ENCODE measurements at places on chromosomes 3 and 15. TPM values are rescaled to one million over a fixed set of nuclear protein-coding genes. Genes with fewer than 3 reads are reported as not detected.

PGBD4 gene
- polyA plus RNA-seq: 0.56 TPM

CDHR4 gene
- 0.57 TPM for polyA plus RNA-seq

DNASE1L3 gene
- polyA plus RNA-seq: 1.8 TPM

B3GNT5 gene
- polyA plus RNA-seq: 16.2 TPM

ITIH1 gene
- 160 TPM for polyA plus RNA-seq

GOLGA6D gene
- not detected for polyA plus RNA-seq

PCBP4 gene
- polyA plus RNA-seq: 53.7 TPM

ECE2 gene
- not detected for polyA plus RNA-seq

DUOXA2 gene
- polyA plus RNA-seq: 40.1 TPM

CD80 gene
- polyA plus RNA-seq: not detected

GOLGA6L10 gene
- 0.65 TPM for polyA plus RNA-seq

IGSF10 gene
- 0.75 TPM for polyA plus RNA-seq

DNA sequence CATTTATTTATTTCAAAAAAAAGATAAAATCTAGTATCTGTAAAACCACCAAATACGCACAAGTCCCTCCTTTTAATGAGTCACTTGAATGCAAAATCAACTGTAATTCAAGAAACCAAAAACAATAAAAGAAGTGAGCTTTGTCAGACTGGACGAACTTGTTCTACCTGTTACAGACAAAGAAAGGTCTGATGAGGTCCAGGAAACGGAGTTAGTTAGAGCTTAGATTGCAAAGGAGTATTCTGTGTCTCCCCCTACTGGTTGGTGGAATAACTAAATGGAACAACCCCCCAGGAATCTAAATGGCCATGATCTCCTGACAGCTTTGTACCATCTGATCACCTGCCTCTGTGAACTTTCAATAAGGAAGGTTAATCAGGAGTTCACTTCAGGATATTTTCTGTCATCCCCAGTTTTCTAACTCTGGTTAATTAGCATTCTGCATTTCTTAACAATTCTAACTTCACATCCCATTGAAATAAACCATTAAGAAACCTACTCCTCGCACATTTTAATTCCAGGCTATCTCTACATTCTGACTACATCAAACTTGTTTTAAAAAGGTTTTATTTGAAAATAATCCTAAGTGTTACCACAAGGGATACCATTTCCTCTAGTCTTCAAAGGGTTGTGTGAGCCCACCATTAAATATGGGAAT, 333.0 kb upstream of the SATB1 start:
- DNase-seq: peak; percentile 85

GRCh38 chr15:101266034-101266433, 11.3 kb downstream of the SELENOS start:
- DNase-seq: no peak

DNA sequence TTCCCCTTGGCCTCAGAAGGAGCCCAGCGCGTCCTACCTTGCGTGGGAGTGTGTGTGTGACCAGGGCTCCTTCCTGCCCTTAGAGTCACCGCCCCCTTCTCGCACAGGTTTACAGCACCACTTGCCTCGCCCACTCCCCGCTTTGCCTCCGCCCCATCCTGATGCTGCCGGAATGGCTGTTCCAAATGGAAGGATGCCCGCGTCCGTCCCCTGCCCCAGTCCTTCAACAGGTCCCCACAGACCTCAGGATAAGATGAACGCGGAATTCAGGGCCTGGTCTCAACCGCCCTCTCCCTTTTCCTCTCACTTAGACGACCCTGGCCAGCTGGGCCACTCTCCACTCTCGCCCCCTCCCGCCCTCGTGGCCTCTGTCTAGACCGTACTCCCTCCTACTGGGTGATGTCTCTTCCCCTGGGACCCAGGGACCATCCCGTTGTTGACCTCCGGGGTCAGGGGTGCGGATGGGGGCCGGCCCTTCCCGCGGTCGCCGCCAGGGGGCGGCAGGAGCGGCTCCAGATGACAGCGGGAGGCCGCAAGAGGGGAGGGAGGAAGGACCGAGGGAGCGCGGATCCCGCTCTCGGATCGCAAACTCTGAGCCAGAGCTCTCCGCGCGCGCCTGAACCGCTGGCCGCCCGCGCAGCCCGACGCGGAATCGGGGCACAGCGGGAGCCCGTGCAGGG, at the start of gene THSD4:
Gene THSD4 (plus strand): TSS at position 585 of the 680 bp plus-strand sequence.
- DNase-seq: peak; percentile 84

DNA sequence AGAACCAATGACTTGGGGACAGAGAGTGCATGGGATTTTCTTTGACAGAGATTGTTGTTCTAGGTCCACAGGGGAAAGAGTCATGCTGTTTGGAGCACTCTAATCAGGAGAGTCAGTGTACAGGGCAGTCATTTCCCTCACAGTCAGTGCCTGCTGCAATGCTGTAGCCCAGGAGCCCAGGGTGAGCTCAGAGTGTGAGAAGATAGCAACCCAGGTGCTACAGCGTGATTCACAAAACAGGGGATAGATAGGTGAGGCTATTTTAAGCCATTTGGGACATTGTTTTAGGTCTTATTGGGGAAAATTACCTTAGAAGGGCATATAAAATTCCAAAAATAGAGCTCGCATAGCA, 37.3 kb downstream of the LNP1 start:
- DNase-seq: no peak

DNA sequence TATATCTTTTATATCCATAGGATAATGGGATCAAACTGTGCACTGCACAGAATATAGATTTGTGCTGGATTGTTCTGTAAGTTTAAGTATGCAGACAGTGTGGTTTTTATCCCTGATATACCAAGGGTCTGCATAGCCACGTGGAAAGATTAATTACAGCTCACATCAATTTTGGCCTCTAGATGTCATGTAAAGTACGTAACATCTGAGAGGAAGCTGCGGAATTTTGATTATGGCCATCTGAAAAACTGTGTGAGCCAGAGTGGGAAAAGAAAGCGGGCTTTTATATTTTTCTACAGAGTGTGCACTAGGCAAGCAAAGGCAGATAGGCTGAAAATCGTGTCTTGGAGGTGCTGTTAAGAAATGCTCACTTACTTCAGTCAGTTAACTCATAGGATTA, 562.7 kb downstream of the GBE1 start:
- DNase-seq: no peak

GRCh38 chr3:172848910-172849309, 98.4 kb downstream of the ECT2 start:
- DNase-seq: no peak

DNA sequence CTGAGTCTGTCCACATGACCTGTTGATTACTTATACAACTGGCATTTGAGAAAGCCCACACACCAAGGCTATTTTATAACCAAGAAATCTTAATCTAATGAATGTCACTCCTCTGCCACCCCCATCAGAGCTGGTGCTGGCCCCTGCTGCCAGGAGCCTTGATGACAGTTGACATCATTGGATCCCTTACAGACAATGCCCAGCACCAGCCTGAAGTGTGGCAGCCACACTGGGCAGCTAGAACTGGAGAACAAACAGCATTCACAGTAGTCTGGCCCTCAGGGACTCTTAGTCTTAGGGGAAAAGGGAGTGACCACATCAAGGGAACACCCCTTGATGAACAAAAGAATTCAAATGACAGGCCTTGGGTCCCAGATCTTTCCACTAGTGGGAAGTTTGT, 840.6 kb downstream of the EPHA3 start:
- no peak for DNase-seq

DNA sequence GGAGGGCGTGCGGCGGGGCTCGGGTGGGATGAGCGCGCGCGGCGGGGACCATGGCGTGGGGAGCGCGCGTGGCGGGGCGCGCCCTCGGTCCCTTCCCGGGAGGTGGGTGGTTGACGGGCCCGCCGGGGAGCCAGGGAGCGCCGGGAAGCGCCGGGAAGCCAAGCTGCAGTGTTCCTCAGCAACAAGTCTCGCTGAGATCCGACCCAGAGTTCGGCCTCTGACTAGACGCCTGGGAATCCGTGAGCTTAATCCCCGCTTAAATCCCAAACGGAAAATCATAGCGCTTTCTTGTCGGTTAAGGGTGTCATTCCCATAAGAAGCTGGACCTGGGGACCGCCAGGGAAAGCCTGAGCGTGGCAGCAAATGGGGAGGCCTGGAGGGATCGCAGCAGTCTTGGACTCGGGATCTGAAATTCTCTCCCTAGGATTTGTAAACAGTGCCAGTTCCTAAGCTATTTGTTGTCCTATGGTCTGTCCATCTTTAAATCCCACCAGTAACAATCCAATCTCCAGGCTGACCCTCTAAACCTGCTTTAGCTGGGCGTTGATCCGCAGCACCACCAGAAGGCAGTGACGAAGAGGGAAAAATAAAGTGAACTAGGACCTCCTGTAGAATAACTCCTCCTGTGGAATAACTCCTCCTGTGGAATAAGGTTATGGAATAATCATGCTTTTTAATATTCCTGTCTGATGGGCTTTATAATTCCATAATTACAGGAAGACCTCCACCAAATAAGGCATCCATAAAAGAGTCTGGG, 570 bp upstream of the NEDD4 start:
- DNase-seq: no peak

DNA sequence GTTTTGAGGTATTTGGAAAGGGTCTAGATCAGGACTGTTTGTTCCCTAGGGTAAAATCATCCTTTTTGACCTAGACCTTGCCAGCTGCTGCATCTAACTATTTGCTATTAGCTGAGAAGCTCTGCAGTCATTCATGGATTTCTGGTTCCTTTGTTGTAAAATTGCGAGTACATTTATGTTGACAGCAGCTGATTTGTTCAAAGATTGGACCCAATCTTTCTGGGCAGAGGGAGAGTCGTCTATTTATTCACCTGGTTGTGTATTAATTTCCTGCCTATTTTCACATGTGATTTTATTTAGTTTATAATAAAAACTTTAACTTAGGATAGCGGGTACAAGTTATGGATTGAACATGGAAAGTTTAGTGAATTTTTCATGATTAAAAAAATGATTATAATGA, 236.3 kb downstream of the CNTN4 start:
- no peak for DNase-seq

DNA sequence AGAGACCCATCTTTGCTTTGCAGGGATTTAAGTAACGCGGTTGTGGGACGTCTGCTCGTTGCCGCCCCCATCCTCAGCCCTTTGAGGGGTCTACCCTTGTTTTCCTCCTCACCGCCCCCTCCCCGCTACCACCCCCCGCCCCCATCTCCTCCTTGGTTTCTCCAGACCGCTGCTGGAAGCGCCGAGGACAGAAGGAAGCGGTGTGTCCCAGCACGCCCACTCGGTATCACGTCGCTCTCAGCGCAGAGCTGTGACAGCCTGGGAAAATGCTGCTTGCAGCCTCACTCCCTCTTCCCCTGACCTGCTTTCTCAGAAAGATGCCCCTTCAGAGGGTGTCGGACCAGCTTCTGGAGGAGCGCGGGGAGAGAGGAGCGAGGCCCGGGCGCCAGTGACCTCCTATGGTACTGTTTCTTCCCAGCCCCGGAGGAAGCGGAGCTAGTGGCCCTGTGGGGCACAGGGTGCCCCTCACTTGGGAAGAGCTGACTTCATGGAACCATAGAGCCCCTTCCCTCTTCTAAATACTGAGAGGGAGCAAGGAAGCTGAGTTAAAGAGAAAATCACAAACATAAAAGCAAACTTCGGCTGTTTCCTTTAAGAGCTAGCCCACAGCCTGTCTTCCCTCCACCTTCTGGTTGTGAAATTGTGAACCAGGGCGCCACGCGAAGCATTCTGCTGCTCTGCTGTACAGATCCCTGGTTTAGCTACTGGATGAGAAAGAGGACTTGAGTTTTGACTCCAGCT, 698 bp downstream of the IL1RAP start:
- DNase-seq: peak; percentile 62

- DNase-seq: no peak
These were observed 21.7 kb upstream of the PPP4R2 start for GRCh38 chr3:72974956-72975355.

- DNase-seq: peak; percentile 27
These were observed 61.8 kb downstream of the FAIM start for GRCh38 chr3:138670407-138670806.

GRCh38 chr15:28085489-28086174, 13.5 kb downstream of the OCA2 start:
- DNase-seq: no peak

GRCh38 chr3:71288269-71288930, 295.1 kb downstream of the FOXP1 start:
- DNase-seq: no peak

- no peak for DNase-seq
These were observed 86.7 kb upstream of the RNF7 start for GRCh38 chr3:141651409-141651808.

DNA sequence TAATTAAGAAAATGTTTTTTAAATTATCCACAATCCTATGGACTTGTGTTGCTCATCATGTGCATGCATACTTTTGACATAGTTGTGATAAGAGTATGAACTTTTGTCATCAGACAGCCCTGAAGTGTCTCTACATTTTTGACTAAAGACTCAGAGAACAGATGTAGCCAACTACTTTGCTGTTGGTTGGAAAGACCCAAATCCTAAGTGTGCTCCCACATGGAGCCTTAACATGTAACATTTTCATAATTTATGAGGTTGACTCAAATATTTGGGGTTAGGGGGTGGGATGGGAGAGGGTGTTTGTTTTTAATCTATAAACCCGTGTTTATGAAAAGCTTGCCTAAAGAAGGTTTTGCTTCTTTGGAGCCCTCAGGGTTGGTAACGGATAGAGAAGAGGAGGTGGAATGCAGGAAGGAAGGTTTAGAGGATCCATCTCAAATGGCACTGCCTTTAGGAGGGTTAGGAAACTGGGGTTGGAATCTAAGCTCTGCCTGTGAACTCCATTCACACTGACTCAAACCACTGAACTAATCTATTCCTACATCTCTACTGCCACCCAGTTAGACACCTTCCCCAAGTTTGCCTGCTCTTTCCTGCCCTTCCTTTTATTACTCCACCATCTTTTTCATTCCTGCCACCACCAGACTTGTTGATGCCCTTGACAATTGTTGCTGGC, 3.7 kb downstream of the BOC start:
- DNase-seq: no peak

Measured in hepatocyte (in vitro differentiated cells).